ENCODE measurements at places on chromosomes 13 and 19. TPM values are rescaled to one million over a fixed set of nuclear protein-coding genes. Genes with fewer than 3 reads are reported as not detected.

GRCh38 chr19:51822325-51822724, 27.4 kb downstream of the FPR3 start:
- no peak for DNase-seq

Gene ADPRHL1
- polyA plus RNA-seq, result not detected

DNA sequence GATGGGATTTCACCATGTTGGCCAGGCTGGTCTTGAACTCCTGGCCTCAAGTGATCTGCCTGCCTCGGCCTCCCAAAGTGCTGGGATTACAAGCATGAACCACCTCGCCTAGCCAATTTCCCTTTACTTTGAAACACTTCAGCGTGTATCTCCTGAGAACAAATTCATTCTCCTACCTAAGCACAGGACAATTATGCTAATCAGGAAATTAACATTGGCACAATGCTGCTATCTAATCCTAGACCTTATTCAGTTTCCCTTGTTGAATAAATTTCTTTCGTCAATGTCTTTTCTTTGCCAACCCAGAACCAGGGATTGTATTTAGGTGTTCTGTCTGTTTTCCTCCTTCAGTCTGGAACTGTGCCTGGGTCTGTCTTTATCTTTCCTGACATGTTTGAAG, 67.8 kb downstream of the MAP4K1 start:
- DNase-seq, result no peak

- no peak for DNase-seq
These were observed 429.3 kb downstream of the DIAPH3 start for GRCh38 chr13:59734393-59734792.

DNA sequence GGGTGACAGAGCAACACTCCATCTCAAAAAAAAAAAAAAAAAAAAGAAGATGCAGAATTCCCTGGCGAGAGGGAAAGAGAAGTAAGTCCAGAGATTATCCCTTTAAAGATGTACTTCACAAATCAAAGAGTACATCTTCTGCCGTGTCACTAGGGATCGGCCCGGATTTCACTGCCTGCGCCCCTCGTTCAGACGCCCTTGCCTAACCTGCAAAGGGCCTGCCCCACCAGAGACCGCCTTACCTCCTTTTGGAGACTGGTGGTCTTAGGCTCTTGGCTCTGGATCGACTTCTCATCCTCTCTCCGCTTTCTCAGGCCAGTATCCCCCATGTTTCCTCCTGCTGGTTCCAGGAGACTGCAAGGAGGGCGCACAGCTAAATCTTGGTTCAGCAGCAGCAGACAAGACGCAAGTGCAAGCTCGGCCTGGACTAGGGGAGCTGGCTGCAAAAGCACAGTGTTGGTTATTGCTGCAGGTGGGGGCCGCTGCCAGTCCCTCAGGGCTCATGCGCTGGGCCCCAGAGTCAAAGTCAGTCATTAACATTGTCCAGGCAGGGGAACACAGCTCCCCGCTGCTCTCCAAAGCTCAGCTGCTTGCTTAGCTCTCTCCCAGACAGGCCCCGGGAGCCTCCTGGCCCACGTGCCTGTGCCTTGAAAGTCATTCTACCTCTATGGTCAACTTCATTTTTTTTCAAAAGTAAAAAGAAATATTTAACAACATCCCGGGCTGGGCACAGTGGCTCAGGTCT, 1.2 kb downstream of the SLC7A9 start:
- DNase-seq, result no peak

Gene PLEKHF1
- polyA plus RNA-seq, result 2.1 TPM

Gene GRK1
- not detected for polyA plus RNA-seq
